ENCODE measurements at places on chromosomes 16 and 17. TPM values are rescaled to one million over a fixed set of nuclear protein-coding genes. Genes with fewer than 3 reads are reported as not detected.

Gene SERPINF2
- 0.37 TPM for total RNA-seq

DNA sequence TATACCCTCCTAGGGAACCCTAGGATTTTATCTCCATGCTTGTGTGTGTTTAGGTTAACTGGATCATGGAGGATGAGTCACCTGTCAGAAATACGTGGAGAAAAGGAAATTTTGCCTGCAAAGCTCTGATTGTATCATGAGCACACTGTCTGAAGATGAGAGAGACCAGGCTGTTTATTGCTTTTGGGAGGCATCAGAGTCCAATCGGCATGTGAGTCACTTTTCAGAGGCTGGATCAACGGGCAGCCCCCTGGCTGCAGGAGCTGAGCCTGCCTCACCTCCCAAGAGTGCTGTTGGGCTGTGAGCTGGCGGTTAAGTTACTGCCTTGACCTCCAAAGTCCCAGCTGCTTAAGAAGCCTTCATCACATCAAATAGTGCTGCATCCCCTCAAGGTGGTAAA, 41.5 kb upstream of the MED9 start:
- DNase-seq = no peak

DNA sequence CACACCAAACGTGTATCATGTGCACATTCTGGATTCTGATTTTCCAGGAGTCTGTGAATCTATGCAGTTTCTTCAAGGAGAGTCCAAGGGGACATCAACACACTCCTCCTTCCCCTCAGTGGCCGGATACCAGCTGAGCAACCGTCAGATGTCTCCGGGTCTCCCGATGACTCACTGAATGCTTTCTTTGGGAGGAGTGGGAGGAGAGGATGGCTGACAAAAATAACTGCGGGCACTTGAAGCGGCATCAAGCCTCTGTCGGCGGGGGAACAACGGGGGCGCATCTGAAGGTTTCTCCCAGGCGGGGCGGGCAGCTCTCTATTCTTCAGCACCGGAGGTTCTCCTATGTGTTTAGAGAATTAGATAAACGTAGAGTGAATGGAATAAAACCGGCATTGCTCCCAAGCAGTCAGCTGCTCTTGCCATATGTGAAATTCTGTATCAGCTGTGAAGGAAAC, 24.6 kb upstream of the LRRC75A start:
- peak; percentile 95 for DNase-seq

DNA sequence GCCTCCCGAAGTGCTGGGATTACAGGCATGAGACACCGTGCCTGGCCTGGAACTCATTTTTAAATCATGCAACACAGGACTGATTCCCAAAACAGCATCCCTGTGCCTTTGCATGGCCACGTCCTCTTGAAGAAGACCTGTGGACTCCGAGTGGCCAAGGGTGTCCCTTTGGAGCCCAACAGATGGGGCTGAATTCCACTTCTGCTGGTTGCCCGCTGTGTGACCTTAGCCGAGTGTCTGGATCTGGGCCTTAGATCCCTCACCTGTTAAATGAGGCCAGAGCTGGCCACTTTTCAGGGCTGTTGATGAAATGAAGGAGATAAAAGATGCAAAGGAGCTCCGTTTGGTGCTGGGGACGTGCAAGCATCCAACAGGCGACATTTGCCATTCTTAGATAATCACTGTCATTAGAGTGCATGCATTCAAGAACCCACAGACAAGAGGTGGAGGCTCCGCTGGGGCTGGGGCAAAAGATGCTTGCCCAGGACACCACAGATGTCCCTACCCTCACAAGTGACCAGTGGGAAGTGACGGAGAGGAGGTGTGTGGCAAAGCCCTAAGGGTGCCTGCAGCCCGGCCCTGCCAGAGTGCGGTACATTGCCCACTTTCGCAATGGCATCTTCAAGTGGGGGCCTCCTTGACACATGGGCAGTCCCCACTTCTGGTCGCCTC, 354.1 kb upstream of the TNRC6C start:
- no peak for DNase-seq

DNA sequence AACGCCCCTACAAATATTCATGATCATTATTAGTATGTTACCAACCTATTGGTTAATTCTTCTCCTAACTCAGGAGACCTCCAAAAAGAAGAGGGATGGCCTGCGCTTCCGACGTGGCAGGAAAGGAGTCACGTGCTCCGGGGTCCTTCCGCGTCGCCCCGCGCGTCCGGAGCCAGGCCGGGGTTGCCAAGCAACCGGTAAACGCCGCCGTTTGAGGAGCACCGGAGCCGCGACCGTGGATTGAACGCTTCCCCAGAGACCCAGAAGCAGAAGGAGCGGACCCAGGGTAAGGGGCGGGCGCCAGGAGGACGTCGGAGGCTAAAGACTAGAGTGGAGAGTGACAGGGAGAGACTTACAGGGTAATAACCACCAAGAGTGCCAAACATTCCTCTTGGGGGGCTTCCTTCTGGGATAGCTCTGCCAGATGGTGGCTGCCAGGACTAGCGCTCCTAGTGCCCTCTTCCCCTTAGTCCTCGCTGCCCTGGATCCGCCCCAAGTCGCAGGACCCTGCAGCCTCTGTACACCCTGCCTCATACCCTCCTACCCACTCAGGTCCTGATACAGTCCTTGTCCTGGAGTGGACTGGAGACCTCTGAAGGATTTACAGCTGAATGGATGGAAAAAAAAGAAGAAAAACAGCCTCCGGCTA, at the start of gene DNAI2:
DNAI2 (plus strand) TSS at position 175 of the 649 bp plus-strand sequence. CDS start 7,584 bp downstream, outside the sequence.
- DNase-seq = no peak

DNA sequence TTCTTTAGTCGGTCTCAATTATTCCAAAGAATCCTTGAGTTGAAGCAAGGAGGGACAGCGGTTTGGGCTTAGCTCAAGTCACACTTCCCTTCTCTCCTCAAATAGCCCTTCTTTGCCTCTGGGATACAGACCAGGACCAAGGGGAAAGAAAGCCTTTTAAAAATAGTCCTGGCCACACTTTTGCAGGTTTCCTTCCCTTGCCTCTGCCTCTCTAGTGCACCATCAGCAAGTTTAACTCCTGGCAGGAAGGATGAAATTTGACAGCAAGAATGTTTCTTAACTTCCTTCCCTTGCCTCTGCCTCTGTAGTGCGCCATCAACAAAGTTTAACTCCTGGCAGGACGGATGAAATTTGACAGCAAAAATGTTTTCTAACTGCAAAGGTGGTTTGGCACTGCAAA, 7.2 kb upstream of the G6PC1 start:
- DNase-seq = no peak

Gene NPIPB2
- total RNA-seq = 0.61 TPM

GRCh38 chr16:84278968-84279367, 15.7 kb upstream of the WFDC1 start:
- DNase-seq = no peak

DNA sequence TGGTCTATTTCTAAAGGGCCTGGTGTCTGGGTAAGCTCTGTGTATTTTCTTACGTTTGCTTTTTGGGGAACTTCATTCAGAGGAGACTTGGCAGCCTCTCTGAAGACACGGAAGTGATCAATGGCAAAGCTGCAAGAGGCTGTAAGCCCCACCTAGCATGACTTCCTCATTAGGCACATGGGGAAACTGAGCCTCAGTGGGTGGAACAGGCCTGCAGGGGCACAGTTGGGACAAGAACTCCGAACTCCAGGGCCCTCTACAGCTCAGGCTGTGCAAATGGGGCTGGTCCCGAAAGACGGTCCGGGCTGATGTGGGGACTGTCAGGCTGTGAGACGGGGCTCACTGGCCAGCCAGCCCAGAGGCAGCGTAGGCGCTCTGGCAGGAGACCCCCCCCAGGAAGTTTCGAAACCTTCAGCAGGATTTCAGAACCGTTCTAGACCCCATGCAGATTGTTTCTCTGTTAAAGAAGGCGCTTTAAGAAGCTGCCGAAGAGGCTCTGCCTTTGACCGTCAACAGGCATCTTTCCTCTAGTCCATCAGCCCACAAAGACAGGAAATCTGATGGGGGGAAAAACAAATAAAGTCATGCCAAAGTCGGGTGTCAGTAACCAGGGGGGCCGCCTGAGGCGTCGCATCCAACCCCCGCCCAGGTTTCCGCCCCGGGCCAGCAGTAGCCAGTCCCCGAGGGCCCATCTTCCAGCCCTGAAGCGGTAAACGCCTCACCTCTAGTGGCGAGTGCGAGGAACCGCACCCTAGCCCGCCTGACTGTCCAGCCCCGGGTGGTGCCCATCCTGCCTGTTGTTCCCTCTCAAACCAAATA, 79.8 kb upstream of the TBC1D3K start:
- no peak for DNase-seq
